Kasumi-1 (cell line): ENCODE measurements at places on chromosomes 11 and 22.

- DNase-seq: no peak
Measured at GRCh38 chr11:133269267-133269666, 263.0 kb downstream of the OPCML start.

- no peak for DNase-seq
Measured at GRCh38 chr22:41672780-41673509, 15.7 kb downstream of the SNU13 start.

DNA sequence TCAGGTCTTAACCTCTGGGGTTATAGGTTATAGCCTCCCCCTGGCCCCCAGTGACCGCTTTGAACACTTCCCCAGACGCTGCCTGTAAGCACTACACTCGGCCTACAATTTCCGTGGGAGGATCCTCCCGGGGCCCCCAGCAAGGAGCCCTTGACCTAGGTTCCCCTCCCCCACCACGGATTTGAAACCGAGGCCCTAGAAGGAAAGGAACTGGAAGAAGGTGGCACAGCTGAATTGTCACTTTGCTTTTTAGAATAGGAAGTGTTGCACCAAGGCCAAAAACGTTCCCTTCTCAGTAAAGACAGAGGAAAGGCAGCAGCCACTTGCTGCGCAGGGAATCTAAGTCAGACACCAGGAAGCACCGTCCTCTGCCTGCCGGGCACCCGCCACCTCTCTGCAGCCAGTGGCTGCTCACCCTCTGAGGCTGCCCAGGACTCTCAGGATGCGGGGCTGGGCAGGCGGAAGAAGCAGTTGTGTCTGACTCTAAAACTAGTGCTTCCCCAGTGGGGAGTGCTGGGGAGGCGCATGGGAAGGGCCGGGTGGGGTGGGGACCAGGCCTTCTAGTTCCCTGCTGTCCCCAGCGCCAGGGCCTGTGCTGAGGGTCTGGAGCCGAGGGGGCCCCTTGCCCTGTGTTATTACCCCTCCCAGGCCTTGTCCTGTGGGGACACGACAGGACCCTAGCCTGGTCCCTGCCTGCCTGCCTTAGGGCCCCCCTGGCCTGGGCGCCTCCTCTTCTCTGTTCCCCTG, 7.9 kb upstream of the FLRT1 start:
- peak; percentile 92 for DNase-seq

DNA sequence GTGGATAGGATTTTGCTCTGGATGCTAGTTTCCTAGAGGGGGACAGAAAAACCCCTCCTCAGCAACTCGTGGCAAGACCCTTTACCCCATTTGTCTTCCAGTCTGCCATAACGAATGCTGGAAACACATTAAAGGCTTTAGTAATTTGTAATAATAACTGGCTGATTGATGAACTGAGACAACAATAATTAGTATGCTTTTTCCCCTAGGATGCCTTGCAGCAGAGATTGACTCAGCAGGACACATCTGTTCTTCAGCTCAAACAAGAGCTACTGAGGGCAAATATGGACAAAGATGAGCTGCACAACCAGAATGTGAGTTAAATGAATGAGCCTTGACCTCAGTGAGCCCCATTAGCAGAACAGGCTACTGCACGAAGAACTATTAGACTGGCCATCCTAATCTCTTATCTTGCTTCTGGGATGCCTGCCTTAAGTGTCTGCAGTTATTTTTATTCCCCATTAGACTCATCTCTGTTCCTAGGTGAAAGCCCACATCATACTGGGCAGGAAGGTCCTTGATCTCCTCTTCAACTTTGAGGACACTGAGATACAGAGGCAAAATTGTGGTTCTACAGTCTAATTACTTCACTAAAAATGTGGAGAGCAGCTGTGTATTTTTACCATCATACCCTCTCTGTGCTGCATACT, 32.9 kb upstream of the DLAT start:
- no peak for DNase-seq

- DNase-seq: no peak
Measured at GRCh38 chr11:6012035-6012668, 5.4 kb upstream of the OR56A4 start.

DNA sequence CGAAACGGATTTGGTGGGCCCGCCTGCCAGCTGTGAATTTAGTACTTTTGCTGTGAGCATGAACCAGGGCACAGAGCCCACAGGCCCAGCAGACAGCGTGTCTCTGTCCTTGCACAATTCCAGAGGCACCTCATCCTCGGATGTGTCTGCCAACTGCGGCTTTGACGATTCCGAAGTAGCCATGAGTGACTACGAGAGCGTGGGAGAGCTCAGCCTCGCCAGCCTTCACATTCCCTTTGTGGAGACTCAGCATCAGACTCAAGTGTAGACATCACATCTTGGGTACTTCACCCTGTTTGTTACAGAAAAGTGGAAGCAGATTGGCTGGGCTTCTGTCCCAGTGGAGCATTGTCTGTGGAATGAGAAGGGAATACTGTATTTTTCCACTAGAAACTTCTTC, 78.6 kb upstream of the MTNR1B start:
- DNase-seq: no peak

GRCh38 chr11:97557399-97557798, 1167.6 kb downstream of the JRKL start:
- DNase-seq: no peak

DNA sequence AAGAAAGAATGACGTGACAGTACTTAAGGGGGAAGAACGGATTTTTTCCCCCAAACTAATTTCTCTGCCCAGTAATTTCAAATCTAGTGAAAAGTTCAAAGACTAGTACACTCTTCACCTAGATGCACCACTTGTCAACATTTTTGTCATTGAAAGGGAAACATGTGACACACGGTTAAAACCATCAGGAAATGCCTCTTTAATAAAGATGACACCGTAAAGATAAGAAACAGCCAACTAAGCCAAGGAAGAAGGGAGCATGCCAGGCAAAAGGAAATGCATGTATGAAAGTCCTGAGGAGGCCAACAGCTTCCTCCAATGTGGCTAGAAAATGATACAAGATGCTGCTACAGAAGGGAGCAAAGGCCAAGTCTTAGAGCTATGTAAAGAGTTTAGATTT, 49.4 kb downstream of the RSF1 start:
- no peak for DNase-seq

DNA sequence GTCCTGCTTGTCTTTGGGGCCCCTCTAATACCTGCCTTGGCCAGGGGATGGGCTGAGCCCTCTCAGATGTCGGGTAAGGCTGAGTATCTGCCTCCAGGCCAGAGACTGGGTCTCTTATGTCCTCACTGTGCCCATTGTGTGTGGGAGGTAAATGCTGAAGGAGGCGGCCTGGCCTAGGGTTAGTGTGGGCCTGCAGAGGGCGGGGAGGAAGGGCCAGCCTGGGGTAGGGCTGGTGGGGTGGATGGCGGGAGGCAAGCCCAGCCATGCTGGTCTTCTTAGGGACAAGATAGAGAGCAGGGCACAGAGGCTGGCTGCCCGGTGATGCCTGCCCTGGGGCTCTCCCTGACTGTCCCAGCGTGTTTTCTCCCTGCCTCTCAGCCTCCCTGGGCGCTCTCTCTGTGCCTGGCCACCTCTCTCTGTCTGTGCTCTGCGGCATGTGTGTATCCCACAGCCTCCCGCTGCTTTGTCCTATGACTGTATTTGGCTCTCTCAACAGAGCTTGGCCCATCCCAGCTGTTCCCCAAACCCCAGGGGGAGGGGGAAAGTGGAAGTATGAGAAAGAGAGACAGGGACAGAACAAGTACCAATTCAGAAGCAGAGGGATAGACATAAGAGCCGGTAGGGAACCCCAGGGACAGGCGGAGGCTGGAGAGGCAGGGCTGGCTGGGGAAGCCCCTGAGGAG, 57.0 kb downstream of the PDE2A start:
- DNase-seq: no peak

- DNase-seq: no peak
Measured at GRCh38 chr11:14357881-14358728, 878 bp downstream of the RRAS2 start.

GRCh38 chr22:33851240-33851639, 69.0 kb downstream of the LARGE1 start:
- DNase-seq: no peak

DNA sequence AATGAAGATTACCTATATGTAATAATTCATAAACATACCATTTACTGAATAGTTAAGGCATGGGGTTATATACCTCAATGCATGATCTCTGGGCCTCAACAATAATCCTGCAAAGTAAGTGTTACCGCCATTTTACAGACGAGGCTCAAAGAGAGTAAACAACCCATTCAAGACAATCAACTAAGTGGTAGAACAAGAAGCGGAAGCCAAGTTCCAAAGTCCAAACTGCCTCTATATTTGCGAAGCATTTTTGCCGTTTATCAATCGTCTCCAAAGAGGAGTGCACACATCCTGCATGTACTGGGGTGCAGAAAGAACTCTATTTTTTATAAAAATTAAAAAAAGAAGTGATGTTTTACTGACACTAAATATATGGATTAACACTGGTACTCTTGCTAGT, 27.5 kb upstream of the P4HA3 start:
- DNase-seq: no peak

- no peak for DNase-seq
Measured at GRCh38 chr22:24807284-24807950, 1.4 kb downstream of the SGSM1 start.

DNA sequence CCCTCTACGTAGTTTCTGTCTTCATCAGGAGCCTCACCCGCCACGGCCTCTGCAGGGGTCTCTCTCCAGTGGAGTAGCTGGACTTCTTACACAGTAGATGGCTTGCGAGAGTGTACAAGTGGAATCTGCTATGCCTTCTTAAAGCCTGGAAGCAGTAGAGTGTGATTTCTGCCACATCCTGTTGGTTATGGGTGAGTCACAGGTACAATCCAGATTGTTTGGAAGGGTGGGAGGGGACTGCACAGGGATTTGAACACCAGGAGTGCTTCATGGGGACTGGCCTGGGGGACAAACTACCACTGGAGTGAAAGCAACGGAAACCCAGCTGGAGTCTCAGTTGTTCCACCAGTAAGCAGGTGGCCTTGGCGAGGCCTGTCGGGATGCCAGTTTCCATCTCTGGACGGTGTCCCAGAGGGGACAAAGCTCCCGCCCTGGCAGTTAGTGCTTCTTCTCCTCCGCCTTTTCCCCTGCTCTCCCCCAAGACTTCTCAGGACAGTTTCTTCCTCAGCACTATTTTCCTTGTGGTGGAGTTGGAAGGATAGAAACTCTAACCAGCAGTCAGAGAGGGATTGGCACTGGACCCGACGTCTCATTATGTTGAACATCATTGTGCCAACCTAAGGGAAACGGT, 85.0 kb upstream of the RCN1 start:
- no peak for DNase-seq
